GDM1 (cell line): ENCODE measurements at places on chromosomes 11 and 22.

DNA sequence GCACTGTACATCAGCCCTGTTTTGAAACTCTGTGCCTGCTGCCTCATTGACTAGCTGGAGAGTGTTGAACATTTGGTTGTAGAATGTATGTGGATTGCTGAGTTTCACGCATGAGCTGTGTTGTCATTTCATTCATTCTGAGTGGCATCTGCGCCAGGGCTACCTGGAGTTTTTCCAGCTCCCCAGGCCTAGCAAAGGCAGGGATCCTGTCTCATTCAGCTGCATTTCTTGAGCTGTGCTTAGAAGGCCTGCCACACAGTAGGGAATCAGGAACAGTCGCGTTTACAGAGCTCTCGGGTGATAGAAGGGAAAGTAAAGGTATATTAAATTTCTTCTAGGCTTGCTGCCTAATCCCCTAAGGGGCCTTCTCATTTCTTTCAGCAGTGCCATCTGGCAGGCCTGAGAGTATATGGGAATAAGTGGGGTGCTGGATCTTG is 44.3 kb downstream of the PTPRJ start:
- DNase-seq: no peak

- DNase-seq: no peak
Measured at GRCh38 chr11:64564419-64564818, 26.6 kb upstream of the SLC22A12 start.

GRCh38 chr11:119635776-119636175 is 93.2 kb downstream of the NECTIN1 start:
- no peak for DNase-seq

- peak; percentile 57 for DNase-seq
Measured at GRCh38 chr22:44005524-44005923, 18.6 kb upstream of the PARVB start.

DNA sequence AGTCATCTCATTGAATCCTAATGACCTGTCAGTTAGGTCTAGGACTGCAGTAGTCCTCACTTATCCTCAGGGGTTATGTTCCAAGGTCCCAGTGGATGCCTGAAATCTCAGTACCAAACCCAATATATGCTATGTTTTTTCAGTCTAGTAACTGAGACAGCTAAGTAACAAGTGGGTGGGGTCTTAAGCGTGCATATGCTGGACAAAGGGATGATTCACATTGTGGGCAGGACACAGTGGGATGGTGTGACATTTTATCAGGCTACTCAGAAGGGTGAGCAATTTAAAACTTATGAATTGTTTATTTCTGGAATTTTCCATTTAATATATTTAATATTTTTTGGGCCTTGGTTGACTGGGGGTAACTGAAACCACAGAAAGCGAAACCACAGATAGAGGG is 29.0 kb downstream of the DDX10 start:
- DNase-seq: no peak

DNA sequence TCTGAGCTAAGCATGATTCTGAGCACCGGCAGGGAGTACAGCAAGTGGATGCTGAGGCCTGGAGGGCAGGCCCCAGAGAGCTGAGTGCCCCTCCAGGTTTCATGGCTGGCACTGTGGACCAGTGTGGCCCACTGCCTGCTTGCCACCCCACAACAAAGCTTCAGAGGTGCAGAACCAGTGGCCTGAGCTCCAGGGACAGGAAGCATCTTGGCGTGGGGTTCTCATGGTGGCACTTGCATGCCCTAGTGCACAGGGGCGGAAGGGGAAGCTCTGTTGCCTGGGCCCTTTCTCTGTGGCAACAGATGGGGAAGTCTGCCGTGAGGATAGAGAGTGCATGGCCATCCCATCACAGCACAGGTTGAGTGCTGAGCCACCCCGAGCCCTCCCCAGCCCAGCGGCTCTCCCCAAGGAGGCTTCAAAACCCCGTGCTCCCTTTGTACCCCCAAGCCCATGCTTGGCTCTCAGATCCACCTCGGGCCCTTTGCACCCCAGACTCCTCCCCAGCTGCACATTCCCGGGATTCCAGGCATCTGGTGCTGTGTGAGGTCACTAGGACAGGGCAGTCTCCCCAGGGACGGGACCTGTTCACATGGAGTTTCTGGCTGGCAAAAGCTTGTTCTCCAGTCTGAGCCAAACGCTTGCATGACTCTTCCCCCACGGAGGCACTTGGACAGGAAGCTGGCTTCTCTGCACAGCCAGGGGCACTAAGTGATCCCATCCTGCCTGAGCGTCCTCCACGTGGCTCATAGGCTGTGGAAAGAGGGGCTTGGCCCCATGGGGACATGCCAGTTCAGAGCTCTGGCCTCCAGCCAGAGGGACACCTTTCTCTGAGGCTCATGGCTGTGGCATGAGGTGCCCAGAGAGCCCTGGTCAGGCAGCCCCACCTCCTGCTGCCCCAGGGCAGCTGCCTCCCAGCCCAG is 4.2 kb downstream of the SLC25A1 start:
- peak; percentile 25 for DNase-seq

GRCh38 chr22:28229566-28230485 is 310.8 kb upstream of the PITPNB start:
- DNase-seq: no peak

DNA sequence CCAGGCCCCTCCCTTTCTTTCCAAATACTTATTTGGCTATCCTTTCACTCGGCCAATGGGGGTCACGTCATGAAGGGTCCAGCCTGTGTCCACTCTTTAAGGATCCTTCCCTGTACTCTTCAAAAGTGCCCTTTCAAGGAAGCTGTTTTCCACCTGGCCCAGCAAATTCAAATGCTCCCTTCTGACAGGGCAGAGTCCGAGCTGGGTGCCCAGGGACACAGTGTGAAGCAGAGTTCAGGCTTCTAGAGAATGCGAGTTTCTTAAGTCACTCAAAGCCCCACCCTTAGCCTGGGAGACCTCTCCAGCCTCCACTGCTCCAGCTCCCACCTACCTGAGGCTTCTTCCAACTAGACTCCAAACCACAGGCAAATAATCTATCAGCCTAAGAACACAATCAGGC is 5.5 kb upstream of the APOA1 start:
- no peak for DNase-seq

DNA sequence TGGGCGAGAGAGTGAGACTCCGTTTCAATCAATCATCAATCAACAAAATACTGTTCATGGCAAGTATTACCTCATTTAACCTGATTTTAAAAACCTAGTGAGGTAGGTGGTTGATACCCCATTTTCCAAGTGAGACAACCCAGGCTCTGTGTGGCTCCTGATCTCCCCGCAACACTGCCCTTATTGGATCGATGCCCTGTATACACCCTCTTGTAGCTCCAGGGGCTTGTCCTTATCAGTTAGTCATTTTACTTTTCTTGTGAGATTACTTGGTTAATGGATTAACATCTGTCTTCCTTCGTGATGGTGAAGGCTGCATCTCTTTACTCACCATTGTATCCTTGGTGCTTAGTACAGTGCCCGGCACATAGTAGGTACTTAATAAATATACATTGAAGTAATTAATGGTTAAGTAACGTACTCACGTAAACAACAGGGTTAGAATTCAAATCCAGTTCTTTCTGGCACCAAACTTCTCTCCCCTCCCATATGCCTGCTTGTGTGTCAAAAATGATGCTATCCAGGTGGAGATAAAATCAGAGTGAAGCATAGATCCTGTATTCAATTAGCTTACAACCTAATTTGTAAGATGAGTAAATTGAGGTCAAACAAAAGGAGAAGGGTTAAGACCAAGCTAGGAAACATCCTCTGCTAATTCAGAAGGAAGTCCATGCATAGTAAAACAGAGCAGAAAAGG is 1.8 kb upstream of the PRG2 start:
- DNase-seq: no peak
